ENCODE measurements at places on chromosomes 5 and 9. TPM values are rescaled to one million over a fixed set of nuclear protein-coding genes. Genes with fewer than 3 reads are reported as not detected.
A peak's percentile ranks its signal among the peaks of the same experiment; 100 is the strongest.

The ZSWIM6 gene
- 7.8 TPM for total RNA-seq

The C9orf50 gene
- total RNA-seq: 1.8 TPM

The HSPA4 gene
- total RNA-seq: 79.7 TPM

The OTP gene
- not detected for total RNA-seq

The ISL1 gene
- 10.4 TPM for total RNA-seq

DNA sequence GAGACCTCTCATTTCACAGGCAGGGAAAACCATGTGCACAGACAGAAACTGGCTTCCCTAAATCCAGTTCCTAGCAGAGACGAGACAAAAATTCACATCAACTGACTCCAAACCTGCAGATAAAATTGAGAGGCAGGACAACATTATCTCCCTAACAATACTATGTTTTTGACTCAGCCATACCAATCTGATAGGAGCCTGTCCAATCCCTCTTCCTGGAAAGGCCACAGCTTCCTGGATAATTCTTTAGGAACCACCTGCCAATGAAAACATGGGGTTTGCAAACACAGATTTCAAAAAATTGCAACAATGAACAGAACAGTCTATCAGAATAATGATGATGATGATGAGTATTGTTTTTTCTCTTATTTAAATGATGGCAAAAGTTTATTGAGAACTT is 22.4 kb downstream of the SH3TC2 start:
- no peak for DNase-seq
- no peak overlapping the region for H3K27ac ChIP-seq
- H3K4me1 ChIP-seq: no peaks in the 10 kb centered on the region
- no peaks in the 10 kb centered on the region for H3K36me3 ChIP-seq
- no peaks in the 10 kb centered on the region for H3K27me3 ChIP-seq

DNA sequence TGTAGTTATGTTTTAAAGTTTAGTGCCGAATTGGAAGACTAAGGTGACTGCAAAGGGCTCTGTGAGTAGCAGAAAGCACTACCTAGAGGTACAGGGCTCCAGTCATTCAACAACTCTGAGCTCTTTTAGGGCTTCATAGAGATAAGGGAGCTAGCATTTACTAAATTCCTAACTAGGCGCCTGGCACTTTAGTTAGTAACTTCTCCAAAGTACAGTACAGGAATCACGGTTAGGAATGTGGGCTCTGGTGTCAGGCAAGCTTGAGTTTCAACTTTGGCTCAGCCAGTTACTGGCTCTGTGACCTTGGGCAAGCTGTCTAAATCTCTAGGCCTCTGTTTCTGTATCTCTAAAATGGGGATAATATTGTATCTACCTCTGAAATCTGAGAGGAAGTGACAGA is 115.3 kb downstream of the SLIT3 start:
- DNase-seq: peak; percentile 81
- no peak overlapping the region for H3K4me3 ChIP-seq
- H3K4me1 ChIP-seq: peaks cover 17% of the 10 kb centered on the region
- no peaks in the 10 kb centered on the region for H3K27me3 ChIP-seq
- peak overlapping the region; percentile 72 for H3K27ac ChIP-seq

- no peak for DNase-seq
- H3K4me1 ChIP-seq: no peaks in the 10 kb centered on the region
- H3K27ac ChIP-seq: no peak overlapping the region
- H3K36me3 ChIP-seq: no peaks in the 10 kb centered on the region
- H3K4me3 ChIP-seq: no peak overlapping the region
- H3K27me3 ChIP-seq: no peaks in the 10 kb centered on the region
These were observed 591.7 kb downstream of the ACTL7B start for GRCh38 chr9:108264093-108264492.

DNA sequence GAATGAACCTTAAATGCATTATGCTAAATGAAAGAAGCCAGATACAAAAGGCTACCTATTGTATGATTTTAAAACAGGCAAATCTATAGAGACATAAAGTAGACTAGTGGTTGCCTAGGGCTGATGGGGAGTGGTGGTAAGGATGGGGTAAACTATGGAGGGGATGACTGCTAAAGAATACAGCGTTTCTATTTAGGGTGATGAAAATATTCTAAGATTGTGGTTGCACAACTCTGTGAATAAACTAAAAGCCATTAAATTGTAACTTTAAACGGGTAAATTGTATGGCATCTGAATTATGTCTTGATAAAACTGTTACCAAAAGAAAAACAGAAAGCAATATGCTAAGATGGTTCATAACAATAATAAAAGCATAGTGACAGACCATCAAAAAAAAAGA is 21.4 kb downstream of the KLHL3 start:
- no peaks in the 10 kb centered on the region for H3K27me3 ChIP-seq
- H3K4me3 ChIP-seq: no peak overlapping the region
- no peaks in the 10 kb centered on the region for H3K4me1 ChIP-seq
- no peak overlapping the region for H3K27ac ChIP-seq

- peak overlapping the region; percentile 21 for H3K27ac ChIP-seq
- H3K4me3 ChIP-seq: no peak overlapping the region
- peak; percentile 50 for DNase-seq
These were observed 10.9 kb downstream of the SEMA5A start for GRCh38 chr5:9534881-9535517.

DNA sequence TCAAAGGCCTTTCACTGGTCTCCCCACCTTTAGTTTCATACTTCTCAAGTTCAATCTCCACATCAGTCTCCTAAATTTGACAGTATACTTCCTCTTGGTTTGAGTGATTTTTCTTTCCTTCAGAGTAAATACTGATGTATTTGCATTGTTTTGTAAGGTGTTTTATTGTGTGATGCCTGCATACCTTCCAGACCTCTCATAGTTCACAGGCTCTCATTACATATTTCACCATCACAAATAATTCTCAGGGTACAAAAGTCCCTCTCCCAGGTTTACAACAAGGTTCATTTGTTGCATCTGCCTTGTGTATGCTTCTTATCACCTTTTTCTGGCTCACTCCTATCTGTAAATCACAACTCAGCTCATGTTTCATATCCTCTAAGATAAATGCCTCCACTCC is 22.2 kb upstream of the TUSC1 start:
- no peaks in the 10 kb centered on the region for H3K27me3 ChIP-seq
- H3K27ac ChIP-seq: no peak overlapping the region
- no peaks in the 10 kb centered on the region for H3K36me3 ChIP-seq
- no peak overlapping the region for H3K4me3 ChIP-seq
- peaks cover 5% of the 10 kb centered on the region for H3K4me1 ChIP-seq
- peak; percentile 10 for DNase-seq

- no peaks in the 10 kb centered on the region for H3K4me1 ChIP-seq
- no peaks in the 10 kb centered on the region for H3K36me3 ChIP-seq
- no peak for DNase-seq
These were observed 8.8 kb upstream of the TGFBI start for GRCh38 chr5:136020001-136020382.

DNA sequence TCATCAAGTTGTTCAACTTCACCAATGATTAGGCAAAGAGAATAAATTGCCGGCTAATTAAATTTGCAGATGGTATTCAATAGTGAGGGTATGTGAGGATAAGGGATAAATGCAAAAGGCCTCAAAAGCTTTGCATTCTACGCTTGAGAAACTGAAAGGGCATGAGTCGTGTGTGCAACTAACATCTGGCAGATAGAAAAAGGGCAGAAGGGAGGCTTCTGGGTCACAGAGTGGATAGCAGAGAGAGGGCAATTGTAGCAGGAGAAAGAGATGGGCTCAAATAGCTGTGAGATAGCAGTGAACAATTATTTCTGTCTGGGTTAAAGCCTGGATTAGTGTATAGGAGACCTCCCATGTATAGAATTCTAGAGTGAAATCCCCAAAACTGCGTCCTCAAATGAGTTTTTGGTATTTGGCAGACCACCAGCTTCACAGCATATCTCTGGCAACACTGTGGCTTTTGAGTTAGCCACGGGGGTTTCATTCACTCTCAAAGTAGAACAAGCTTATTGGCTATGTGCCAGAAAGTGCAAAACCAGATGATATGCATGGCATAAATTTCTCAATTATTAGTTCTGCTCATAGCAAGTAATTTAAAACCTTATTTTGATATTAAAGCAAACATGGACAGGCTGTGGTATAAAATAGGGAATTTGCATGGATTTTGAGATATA is 586.3 kb downstream of the BRINP1 start:
- H3K4me1 ChIP-seq: peaks cover 4% of the 10 kb centered on the region
- no peaks in the 10 kb centered on the region for H3K27me3 ChIP-seq
- no peaks in the 10 kb centered on the region for H3K36me3 ChIP-seq
- no peak overlapping the region for H3K4me3 ChIP-seq
- no peak for DNase-seq

DNA sequence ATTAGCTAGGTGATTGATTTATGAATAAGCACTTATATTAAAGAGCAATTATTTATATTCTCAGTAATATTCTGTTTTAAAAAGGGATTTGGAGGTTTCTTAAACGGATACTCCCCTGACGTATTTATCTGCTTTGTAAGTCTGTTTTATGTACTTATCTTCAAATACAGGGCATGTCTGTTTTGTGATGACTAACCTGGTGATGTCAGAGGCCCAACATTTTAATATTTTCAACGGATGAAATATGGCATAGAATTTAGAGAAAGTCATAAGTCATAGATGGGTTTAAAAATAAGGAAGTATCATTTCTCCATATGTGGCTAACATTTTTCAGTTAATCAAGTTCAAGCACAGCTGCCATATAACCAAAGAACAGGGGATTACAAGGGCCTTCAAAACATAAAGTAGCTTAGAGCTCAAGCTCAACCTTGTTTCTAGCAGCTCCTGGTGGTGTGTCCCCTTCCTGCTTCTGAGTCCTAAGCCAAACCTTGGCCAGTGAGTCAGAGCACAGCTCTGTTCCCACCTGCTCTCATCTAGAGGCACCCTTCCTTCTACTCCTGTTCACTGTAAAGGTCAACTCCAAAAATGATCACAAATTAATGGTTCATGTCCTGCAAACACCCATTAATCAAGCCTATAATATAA is 131.4 kb downstream of the OXCT1 start:
- DNase-seq: peak; percentile 10
- H3K27me3 ChIP-seq: no peaks in the 10 kb centered on the region

DNA sequence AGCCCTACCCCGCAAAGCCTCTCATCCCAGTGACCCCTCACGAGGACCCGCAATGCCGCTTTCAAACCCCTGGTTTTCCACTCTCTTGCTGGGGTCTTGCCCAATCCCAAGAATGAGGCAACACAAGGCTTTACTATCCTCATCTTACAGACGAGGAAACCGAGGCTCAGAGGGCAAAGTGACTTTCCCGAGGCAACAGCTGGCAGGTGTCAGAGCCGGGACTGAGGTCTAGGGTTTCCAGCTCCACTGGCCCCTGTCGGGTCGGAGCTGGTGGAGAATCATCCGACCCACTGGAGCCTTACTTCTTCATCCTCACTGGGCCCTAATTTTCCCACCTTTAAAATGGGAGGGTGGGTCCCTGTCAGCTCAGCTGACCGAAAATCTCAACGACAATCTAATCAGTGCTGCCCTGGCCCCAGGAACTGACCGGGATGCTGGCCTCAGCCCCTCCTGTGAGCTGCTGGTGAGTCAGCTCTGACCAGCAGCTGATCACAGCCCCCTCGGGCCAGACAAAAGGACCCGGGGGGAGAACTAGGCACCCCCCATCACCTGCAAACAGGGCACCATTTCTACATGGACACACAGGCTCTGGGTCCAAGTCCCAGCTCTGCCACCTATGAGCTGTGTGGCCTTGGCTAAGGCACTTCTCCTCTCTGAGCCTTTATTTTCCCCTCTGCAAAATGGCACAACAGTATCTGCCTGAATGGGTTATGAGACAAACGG is 72.7 kb upstream of the STXBP1 start:
- H3K27me3 ChIP-seq: no peaks in the 10 kb centered on the region
- peaks cover 3% of the 10 kb centered on the region for H3K4me1 ChIP-seq
- peak; percentile 46 for DNase-seq
- H3K36me3 ChIP-seq: no peaks in the 10 kb centered on the region
- no peak overlapping the region for H3K27ac ChIP-seq

DNA sequence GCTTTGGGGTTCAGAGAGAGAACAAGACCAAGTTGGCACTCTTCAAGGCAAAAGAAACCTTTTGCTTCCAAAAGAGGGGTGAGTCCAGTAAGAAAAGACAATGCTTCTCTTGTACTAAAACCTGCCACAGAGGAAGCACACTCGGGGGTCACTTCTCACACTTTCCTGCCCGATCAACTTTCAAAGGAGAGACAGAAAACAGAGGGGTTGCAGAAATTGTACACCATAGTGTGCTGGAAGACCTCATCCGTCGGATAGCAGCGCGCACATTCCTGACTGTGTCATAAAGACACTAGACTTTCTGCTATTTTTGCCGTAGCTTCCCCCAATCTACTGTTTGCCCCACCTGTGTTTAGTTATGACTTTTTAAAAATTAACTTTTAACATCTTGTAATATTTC is 66.9 kb downstream of the OR2K2 start:
- no peak overlapping the region for H3K27ac ChIP-seq
- H3K4me1 ChIP-seq: no peaks in the 10 kb centered on the region
- H3K36me3 ChIP-seq: no peaks in the 10 kb centered on the region
- DNase-seq: no peak
- no peaks in the 10 kb centered on the region for H3K27me3 ChIP-seq

DNA sequence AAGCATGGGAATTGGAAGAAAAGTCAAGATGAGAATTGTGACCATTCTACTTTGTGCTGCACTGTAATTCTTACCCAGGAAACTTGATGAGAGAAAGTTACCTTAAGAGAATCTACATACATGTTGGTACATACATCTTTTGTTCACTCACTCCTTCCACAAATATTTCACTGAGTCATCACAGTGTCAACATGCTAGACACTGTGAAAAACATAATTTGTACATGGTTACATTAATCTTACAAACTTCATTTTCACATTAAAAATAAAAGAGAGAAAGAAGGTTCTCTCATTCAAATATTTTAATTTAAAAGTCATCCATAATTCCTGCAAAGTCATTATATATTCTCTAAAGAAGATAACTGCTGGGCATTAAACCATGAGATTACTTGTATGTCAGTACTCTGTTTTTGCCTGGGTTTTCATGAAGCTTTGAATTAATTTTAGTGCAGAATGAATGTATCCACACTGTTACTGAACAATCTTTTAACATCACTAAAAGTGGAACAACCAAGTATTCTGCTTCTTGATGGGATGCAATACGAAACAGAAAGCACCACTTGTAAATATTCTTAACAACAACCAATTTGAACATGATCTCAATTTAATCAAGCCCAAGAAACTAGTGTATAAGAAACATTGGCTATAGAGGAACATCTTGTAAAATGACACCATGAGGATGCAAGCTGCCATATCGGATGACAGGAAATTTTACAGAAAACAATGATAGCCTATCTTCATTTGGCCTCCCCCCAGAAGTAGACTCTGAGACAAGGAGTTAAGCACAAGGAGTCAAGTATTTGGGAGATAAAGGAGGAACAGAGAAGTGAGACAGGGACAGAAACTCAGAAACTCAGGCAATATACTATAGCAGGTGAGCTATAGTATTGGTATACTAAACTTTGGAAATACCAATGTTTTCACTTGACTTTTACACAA is 28.4 kb downstream of the ERP44 start:
- H3K36me3 ChIP-seq: no peaks in the 10 kb centered on the region
- H3K27me3 ChIP-seq: no peaks in the 10 kb centered on the region
- DNase-seq: no peak
- no peaks in the 10 kb centered on the region for H3K4me1 ChIP-seq
